AML-193 (cell line): ENCODE measurements at places on chromosomes 2 and 18.

DNA sequence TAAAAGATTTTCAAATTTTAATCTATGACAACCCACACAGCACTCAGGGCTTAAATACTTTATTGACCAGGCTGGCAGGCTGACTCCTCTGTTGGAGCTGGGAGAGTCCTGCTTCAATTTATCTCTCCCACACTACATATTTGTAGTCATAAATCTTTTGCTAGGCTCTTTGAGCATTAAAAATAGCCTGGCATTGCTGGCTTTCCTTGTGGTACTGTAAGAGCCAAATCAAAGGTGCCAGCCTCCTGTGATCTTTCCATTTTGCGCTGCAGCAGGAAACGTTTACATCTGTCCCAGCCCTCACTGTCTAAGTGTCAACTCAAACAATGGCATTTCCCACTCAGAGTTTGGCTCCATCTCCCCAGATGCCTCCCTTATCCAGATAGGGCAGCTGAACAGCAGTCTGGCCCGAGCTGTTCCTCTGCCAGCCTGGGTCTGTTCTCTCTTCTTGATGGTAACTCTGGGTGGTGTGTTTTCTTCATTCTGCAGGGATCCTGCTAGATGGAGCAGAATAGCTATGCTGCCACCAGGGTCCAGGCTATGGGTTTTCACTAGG, 62.1 kb downstream of the LRRTM1 start:
- DNase-seq, result no peak

DNA sequence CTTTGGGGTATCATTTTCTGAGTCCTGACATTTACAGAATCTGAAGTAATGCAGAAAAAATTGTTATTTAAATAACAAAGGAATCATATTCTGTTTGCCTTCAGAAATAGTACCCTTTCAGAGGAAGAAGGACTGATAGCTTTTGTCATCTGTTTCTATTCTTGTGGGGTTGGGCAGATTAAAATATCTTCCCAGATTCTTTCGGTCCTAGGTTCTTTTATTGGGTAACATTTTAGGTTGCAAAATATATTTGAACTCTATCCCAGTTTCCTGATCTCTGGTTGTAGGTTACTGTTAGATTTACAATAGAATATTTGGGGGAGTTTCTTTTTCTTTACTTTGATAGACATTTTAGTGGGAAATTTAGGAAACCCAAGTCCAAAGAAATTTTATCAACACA, 550.5 kb downstream of the SPAG16 start:
- DNase-seq, result no peak

DNA sequence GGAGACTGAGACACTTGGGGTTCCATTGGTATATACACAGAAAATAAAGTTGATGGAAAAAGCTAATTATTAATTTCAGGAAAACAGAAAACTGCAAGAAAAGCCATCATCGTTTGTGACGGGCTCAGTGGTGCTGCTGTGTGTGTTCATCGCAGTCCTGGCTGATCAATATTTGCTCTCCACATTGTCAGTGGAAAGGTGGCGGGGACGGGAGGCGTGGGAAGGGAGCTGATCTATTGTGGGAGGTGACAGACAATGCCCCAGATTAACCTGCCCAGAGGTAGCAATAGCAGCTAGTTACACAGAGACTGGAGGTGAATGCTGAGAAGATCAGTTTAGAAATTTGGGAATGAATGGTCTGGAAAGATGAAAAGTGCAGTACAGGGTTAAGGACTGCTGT, 50.0 kb upstream of the CTDP1 start:
- DNase-seq, result no peak

- DNase-seq, result no peak
Measured at GRCh38 chr18:32868406-32868805, 95.6 kb upstream of the KLHL14 start.

GRCh38 chr2:181790716-181791649, 100.5 kb upstream of the ITPRID2 start:
- DNase-seq, result no peak

- DNase-seq, result no peak
Measured at GRCh38 chr2:57448816-57449215, 597.8 kb upstream of the VRK2 start.

DNA sequence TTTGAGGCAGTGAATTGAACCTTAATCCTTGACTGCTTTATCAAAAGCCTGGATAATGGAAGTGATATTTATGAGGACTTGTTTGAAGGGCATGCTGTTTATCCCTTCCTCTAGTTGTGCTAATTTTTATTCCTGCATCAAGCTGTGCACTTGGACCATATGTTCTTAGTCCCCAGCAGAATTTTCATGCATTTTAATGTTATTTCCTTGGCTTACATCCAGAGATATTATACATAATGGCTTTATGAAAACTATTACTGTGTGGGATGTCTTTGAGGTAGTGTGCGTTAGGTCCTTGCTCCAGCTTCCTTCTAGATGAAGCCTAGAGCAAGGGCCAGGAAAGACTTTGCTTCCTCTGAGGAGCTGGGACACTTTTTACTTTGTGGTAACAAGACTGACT, 378.4 kb downstream of the LPIN1 start:
- DNase-seq, result no peak

- DNase-seq, result no peak
Measured at GRCh38 chr2:26607698-26608097, 33.5 kb downstream of the CIB4 start.

DNA sequence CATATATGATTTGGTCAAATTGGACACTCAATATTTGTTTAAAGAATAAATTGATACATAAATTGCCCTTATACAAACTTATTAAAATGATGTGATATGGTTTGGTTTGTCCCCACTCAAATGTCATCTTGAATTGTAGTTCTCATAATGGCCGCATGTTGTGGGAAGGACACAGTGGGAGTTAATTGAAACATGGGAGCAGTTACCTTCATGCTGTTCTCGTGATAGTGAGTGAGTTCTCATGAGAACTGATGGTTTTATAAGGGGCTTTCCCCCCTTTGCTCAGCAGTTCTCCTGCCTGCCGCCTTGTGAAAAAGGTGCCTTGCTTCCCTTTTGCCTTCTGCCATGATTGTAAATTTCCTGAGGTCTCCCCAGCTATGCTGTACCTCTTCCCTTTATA, 34.0 kb upstream of the SLC8A1 start:
- no peak for DNase-seq

DNA sequence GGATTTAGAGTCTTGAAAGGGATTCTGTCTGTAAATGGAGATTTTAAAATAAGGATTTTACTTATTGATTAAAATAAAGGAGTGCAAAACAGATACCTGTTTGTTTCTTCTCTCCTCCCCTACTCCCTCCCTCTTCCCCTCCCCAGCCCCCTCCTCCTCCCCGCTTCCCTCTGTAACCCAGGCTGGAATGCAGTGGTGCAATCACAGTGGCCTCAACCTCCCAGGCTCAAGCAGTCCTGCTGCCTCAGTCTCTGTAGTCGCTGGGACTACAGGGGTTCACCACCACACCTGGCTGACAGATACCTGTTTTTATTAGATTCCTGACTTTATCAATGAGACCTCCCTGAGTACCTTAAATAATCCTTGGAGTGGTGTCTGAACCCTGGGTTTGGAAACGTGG, 57.1 kb downstream of the OXER1 start:
- DNase-seq, result no peak

DNA sequence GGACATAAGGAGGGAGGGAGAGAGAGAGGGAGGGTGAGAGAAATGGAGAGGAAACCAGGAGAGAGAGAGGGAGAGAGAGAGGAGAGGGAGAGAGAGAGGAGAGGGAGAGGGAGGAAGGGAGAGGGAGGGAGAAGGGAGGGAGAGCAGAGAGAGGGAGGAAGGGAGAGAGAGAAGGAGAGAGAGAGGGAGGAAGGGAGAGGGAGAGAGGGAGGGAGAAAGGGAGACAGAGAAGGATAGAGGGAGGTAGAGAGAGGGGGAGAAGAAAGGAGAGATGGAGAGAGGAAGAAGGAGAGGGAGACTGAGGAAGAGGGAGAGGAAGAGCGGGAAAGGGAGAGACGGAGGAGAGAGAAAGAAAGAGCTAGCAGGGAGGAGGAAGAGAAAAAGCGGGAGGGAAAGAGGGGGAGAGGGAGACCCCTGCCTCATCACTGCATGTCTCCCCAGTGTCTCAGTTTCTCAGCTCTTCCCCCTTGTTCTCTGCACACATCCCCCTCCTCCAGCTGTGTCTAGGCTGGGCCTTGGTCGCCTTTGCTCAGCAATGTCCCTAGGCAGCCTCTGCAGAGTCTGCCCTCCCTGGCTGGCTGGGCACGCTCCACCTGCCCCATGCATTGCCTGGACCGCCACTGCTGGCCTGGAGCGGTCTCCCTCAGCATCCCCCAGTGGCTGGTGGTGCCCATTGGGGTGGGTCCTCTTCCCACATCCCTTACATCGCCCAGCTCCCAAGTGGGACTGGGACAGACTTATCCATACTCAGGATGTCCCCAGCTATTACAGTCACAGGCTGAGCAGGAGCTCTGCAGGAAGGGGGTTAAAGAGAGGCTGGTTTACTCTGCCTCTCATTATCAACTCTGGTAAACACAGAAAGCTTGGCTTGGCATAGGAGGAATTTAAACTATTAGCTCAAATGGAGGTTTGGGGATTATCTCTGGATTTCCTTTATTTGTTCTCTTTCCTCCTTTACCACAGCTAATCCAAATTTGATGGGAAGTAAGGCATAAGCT, 85.7 kb upstream of the APCDD1 start:
- DNase-seq, result no peak

GRCh38 chr2:187548656-187549055, 5.6 kb downstream of the TFPI start:
- DNase-seq, result no peak

DNA sequence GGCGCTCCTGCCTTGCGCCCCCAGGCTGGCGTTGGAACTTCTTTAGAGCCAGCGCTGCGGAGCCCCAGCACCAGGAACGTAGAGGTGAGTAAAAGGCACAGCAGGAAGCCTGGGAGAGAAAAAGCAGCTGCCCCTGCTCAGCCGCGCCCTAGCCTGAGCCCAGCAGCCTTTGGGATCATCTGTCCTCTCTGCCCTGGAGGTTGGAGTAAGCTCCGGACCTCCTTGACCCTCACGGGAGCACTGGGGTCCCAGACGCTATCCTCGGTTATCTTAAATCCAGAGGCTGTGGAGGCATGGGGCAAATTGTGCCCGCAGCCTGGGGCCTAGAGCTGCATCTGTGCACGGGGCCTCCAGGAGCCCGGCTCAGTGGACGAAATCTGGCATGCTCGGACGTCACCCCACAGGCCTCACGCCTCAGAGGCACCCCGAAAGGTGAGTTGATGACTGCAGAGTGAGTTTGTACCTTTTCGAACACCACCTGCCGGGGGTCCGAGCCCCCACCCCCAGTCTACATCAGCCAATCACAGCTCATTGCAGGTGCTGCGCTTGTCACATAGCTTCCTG, 1.6 kb upstream of the SLC66A2 start:
- DNase-seq, result no peak

GRCh38 chr2:231450548-231450989, 13.7 kb downstream of the NCL start:
- no peak for DNase-seq

GRCh38 chr18:50687491-50687890, 127.6 kb downstream of the MAPK4 start:
- no peak for DNase-seq
